ENCODE measurements at places on chromosomes 7 and 10. TPM values are rescaled to one million over a fixed set of nuclear protein-coding genes. Genes with fewer than 3 reads are reported as not detected.

The LRRC17 gene
- total RNA-seq = 2.0 TPM

- no peak for DNase-seq
These were observed 39.7 kb downstream of the DLG5 start for GRCh38 chr10:77886795-77887355.

The TMEM26 gene
- total RNA-seq = under 0.01 TPM

DNA sequence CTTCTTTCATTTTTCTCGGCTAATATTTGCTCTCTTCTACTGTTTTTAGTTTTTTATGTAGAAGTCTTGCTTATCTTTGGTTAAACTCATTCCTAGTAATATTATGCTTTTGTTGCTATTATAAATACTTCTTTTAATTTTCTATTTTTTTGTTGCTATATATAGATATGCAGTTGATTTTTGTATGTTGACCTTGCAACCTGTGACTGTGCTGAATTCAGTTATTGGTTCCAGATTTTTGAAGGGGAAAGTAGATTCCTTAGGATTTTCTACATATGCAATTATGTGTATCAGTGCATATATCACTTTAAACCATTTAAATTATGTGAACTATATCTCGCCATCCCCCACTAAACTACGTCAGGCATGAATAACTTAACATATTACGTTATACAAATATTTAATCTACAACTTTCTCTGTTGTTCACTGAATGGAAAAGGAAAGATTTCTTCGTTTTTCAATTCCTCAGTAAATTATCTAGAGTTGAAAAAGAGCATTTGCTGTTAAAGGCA lies 71.5 kb downstream of the IDE start:
- DNase-seq = no peak
